BJ (cell line): ENCODE measurements at places on chromosomes 5 and 9.

- no peak for DNase-seq
These were observed 51.0 kb downstream of the JADE2 start for GRCh38 chr5:134576386-134577021.

DNA sequence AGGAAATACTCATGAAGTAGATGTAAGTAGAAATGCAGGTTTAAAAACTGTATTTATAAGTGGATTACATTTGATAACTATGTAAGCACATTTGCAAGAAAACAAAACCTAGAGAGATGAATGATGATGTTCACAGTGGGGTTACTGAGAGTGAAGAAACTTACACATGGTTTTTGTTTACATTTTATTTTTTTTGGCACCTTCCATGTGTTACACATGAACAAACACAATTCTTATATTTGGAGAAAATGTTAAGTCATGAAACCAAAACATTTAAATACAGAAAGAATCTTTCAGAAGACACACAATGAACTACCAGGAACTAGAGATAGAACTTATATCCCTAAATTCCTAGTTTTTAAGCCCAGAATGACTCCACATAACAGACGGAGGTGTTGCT is 51.5 kb upstream of the SPATA31E1 start:
- no peak for DNase-seq

- no peak for DNase-seq
These were observed 67.5 kb upstream of the ERCC6L2 start for GRCh38 chr9:95808011-95808410.

DNA sequence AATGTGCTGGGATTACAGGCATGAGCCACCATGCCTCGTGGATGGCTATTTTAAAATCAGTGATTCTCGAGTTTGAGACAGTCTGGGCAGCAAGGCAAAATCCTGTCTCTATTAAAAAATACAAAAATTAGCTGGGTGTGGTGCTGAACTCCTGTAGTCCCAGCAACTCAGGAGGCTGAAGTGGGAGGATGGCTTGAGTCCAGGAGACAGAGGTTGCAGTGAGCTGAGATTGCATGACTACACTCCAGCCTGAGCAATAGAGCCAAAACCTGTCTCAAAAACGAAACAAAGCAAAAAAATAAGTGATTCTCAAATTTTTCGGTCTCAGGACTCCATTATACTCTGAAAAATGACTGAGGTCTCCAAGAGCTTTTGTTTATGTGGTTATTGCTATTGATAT is 47.9 kb upstream of the HSPA9 start:
- no peak for DNase-seq

GRCh38 chr5:401146-402034 is 41.6 kb upstream of the EXOC3 start:
- DNase-seq = no peak

- DNase-seq = no peak
These were observed 64.8 kb downstream of the NUDT12 start for GRCh38 chr5:103497781-103498180.

- DNase-seq = peak; percentile 1
These were observed 605.4 kb downstream of the TLE1 start for GRCh38 chr9:81083854-81084512.

- peak; percentile 67 for DNase-seq
These were observed 123.7 kb downstream of the EBF1 start for GRCh38 chr5:158976035-158976434.

DNA sequence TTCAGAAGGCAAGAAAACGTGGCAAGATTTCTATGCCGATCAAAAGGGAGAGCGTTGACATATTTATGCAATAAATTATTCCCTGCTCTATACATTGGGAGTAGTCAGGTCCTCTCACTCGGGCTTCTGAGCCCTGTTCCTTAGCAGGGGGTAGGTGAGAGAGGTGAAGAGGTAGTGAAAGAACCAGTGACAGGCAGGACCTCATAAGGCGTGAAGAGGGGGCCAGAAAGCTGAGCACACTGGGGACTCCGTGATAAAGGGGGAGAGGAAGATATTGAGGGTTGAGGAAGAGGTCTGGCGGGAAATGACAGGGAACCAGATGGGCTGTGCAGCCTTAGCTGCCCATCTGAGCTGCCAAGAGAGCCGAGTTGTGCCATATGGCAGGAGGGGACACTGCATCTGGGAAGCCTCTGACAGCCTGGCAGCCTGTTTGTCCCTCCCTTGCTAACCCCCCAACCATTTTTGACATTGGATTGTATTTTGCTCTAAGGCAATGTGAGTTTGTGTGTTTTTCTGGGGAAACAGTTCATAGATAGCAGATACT is 782 bp upstream of the CDC20B start:
- no peak for DNase-seq

DNA sequence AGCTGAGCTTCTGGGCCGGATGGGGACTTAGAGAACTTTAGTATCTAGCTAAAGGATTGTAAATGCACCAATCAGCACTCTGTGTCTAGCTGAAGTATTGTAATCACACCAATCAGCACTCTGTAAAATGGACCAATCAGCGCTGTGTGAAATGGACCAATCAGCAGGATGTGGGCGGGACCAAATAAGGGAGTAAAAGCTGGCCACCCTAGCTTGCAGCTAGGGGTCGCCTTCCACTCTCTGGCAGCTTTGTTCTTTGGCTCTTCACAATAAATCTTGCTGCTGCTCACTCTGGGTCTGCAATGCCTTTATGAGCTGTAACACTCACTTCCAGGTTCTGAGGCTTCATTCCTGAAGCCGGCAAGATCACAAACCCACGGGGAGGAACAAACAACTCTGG is 354.0 kb downstream of the PRR16 start:
- no peak for DNase-seq

DNA sequence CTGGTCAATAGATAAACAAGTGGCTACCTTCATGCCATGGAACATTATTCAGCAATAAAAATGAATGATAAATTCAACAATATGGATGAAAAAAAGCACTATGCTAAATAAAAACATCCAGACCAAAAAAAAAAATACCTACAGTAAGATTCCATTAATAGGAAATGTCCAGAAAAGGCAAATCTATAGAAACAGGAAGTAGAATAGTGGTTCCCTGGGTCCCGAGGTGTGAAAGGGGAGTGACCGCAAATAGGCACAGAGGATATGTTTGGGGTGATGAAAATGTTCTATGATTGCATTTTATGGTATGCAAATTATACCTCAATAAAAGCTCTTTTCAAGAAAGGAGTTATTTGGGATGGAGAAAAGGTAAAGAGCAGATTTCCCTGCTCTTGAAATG is 3.6 kb upstream of the GPR151 start:
- no peak for DNase-seq

DNA sequence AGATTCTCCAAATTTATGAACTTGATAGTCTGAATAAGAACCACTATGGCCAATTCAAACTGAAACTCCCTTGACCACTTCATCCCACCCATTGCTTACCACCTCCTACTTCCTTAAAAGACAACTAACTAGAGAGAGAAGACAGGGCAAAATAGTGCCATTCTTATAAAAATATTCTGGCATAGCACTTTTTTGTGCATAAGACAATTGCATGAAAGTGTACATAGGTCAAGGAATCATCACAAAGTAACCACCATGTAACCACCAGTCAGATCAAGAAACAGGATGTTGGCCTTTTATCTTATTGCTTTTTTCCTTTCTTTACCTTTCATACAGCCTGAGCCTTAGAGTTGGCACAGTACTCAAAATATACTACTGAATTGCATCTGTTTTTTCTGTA is 8.1 kb upstream of the ARSB start:
- no peak for DNase-seq

- no peak for DNase-seq
These were observed 44.4 kb upstream of the FER start for GRCh38 chr5:108703313-108703712.

GRCh38 chr5:65760504-65761275 is 38.7 kb downstream of the NLN start:
- no peak for DNase-seq

DNA sequence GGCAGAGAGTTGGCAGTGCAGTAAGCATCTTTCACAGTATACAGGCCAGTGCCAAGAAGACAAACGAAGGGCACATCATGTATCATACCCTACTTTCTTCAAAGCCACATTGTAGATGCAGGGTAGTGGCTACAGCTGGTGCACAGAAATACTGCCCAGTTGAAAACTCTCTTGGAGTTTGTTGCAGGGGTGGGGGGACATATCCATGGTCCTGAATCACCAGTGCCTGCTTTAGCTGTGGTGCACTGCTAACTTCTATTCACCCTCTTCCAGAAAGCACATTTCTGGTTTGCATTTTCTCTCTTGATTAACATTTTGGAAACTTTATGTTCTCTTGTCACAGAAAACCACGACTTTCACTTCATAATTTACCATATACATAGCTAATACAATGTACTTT is 196.6 kb downstream of the PAPPA start:
- DNase-seq = no peak
